ENCODE measurements at places on chromosomes 6 and 20. TPM values are rescaled to one million over a fixed set of nuclear protein-coding genes. Genes with fewer than 3 reads are reported as not detected.
A peak's percentile ranks its signal among the peaks of the same experiment; 100 is the strongest.

PSORS1C2 gene
- not detected for total RNA-seq

- DNase-seq = no peak
Measured at GRCh38 chr6:82507112-82507511, 143.5 kb downstream of the TPBG start.

DNA sequence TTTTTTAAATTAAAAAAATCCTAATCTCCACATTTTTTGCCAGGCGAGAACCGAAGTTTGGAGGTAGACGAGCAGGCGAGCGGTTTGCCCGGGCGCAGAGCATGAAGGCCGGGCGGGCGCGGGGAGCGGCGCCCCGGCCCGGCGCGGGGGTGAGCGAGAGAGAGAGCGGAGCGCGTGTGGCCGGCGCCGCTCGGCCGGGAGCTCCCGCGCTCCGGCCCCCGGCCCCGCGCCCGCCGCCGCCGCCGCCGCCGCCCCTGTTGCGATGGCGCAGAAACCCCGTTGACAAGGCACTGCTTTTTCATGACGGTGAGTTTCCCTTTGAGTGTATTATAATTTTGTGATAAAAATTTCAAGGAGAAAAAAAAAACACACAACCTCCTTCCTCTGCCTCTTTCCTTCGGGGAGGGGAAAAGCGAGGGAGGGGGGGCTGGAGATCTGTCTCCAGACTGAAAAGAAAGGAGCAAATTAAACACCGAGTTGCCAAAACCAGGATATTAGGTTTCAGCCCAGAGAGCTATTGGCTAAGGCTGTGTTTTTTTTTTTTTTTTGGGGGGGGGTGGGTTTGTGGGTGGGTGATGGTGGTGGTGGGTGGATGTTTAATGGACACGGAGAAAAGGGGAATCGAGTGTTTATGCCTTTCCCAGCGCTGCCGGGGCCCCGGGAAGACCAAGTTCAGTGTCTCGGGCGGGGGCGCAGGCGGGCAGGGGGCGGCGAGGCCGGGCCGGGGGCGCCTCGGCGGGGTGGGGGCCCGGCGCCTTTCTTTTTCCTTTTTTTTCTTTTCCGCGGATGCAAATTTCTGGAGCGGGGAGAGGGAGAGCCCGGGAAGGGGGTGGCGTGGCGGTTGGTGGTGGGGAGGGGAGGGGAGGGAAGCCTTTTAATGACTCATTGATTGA, at the start of gene BICRAL:
Gene BICRAL, plus strand, starts transcription at position 257 of the 893 bp plus-strand sequence. CDS start 39,971 bp downstream, outside the sequence.
- DNase-seq = peak; percentile 73

DNA sequence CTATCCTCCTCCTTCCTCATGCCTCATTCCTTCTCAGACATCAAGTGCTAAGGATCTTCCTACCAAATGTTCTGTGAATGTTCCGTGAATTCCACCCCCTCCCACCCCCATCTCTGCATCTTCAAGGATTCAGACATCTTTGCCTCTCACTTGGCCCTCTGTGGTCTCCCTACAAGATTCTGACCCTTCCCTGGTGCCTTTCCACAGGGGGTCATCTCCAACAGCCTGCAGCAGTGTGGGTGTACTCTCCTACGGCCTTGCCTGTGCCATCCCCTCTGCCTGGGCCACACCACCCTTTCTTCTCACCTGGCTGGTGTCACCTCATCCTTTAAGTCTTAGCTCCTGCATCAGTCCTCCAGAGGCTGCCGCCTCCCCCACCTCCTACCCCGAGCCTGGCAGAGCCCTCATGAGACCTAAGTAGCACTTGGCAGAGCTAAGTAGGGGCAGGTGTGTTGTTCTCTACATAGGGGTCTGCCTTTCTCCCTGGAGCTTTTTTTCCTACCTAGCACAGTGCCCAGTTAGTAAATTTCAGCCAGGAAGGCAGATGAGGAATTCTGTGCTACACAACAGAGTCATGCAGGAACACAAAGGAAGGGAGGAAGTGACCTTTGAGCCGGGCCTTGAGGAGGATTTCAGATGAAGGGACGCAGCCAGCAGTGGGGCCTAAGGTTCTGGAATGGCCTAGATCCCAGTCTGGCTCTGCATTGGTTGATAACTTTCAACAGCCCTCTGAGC, 43.1 kb downstream of the TM9SF4 start:
- peak; percentile 60 for DNase-seq

DNA sequence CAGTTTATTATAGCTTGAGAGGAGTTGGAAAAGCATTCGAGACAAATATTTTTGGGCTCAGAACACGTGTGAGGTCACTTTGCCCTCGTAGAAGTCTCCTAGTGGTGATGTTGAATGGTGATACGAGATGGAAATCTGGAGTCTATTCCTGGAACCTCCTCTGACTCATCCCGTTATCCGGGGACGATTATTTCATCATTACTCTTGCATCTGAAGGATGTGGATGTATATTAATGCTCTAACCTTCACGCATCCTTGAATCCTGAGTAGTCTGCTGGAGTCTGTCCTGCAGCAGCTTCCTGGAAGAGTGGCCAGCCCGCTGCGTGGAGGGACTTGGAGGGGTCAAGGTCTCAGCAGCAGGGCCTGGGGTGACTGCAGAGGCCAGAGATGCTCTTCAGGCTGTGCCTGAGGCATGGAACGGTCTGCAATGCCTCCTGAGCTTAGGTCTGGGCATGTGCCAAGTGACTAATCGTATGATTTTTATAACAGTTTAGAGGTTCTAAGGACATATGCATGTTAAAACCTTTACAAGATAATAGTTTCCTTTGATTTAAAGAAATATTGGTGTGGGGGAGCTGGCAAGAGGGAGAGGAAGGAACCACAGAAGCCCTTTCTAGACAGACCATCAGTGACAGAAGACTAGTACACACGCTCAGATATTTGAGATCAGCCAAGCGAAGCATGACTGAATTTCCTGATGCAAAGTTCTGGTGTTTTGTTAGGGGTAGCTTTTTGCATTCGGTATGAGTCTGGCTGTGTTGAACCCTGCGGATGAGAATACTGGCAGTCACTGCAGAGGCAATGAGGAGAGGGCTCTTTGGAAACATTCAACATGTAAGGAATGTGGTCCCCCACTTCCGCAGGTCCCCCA, 400.2 kb downstream of the QKI start:
- DNase-seq = peak; percentile 13

DNA sequence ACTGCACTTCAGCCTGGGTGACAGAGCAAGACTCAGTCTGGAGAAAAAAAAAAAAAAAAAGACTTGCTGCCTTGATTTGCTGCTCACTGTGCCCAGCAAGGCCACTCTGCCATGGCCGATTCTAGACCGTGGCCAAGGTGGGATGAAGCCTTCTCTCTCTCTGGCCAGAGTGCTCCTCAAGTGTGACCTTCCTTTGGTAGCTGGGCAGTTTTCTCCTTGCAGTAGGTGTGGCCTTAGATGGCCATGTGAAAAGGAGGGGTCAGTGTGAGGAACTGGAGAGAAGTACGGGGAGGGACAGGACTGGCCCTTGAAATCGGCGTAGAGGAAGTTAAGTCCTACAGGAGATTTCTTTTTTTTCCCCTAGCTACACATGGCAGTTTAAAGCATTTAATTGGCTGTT, 272.0 kb downstream of the ARID1B start:
- no peak for DNase-seq

DNA sequence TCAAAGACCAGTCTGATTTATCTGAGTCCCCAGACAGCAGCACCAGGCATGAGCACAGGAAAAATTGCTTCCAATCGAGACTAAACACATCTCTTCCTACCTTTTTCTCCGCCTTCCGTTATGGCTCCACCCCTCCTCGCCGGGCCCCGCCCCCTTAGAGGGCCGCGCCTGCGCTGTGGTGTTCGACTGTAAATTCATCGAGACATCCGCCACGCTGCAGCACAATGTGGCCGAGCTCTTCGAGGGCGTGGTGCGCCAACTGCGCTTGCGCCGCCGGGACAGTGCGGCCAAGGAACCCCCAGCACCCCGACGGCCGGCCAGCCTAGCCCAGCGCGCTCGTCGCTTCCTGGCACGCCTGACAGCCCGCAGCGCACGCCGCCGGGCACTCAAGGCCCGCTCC, 8.9 kb downstream of the REM1 start:
- DNase-seq = no peak

DNA sequence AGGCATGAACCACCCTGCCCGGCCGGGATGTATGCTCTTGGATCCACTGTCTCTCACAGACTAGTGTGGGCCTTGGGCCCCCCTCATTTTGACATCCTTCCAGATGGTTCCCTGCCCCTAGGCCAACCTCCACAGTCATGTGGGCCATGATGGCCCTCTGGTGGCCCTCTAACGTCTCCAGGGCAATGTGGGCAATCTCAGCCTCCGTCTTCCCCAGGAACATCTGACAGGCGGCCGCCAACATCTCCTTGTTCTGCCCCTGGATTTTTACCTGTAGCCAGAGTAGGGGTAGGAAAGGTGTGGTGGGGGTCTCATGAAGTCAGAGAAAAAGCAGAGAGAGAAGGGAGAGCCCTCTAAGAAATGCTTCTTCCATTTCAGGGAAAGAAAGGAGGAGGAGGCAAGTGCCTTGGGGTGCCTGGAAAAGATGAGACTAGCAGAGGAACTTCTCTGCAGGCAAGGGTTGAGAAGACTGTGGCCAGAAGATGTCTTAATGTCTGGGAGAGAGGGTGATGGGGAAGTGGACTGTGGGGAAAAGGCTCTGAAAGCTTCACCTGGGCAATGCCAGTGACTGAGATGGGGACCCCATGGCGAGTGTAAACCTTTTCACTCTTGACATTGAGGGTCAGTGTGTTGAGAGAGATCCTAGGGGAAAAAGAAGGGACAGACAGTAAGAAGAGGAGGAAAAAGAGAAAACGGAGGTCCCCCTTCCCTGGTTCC, 1.3 kb downstream of the FLOT1 start:
- DNase-seq = no peak
